ENCODE measurements at places on chromosomes 2 and 18. TPM values are rescaled to one million over a fixed set of nuclear protein-coding genes. Genes with fewer than 3 reads are reported as not detected.

The SERPINB8 gene
- polyA plus RNA-seq: 3.4 TPM

DNA sequence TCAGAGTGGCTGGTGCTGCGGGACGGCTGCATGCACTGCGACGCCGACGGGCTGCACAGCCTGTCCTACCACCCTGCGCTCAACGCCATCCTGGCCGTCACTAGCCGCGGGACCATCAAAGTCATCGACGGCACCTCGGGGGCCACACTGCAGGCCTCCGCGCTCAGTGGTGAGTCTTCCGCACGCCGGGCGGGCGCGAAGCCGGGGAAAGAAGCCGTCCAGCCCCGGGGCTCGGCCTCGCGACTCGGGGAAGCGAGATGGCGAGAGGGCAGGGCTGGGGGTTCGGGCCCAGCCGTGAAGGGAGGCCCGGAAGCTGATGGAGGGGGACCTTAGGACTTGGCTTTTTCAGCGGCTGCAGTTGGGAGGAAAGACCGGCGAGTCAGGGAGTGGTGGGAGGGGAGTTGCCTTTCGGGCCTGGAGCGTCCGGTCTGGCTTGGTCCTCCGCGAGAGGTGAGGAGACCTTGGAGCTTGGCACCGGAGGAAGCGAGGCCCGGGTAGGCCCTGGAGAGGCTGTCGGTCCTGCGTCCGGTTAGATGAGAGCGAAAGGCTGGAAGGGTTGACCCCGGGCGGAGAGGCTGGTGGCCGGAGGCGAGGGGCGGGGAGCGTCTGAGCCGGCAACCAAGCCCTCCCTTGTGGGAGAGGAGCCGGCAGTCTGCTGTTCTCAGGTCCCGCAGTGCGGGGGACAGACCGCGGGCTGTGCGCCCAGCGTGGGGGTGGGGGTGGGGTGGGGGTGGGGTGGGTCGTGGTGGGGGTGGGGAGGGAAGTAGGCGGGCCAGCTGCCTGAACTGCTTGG lies 691 bp downstream of the BIRC6 start:
- DNase-seq: peak; percentile 27

- no peak for DNase-seq
Measured at GRCh38 chr2:171406044-171406443, 27.7 kb downstream of the METTL8 start.

DNA sequence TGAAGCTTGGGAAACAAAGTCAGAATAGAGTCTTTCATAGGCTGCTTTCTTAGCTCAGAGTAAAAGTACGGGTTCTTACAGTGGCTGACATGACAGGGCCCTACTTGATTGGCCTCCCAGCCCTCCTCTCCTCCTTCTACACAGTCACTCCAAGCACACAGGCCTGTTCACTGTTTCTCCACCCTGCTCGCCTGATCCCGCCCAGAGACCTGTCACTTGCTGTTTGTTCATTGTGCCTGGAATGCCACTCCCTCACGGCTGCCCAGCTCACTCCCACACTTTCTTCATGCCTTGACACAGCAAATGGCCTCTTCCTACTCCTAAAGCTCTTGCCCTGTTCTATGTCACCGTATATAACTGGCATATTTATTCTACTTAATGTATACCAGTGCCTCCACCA lies 104.8 kb downstream of the MAP4K4 start:
- no peak for DNase-seq

GRCh38 chr2:79850912-79851311 lies 338.1 kb downstream of the CTNNA2 start:
- no peak for DNase-seq

GRCh38 chr18:67132919-67133318 lies 383.6 kb downstream of the DSEL start:
- no peak for DNase-seq

GRCh38 chr2:85273738-85274731 lies 53.8 kb downstream of the TGOLN2 start:
- DNase-seq: no peak

- no peak for DNase-seq
Measured at GRCh38 chr2:57575700-57576268, 470.8 kb upstream of the VRK2 start.

DNA sequence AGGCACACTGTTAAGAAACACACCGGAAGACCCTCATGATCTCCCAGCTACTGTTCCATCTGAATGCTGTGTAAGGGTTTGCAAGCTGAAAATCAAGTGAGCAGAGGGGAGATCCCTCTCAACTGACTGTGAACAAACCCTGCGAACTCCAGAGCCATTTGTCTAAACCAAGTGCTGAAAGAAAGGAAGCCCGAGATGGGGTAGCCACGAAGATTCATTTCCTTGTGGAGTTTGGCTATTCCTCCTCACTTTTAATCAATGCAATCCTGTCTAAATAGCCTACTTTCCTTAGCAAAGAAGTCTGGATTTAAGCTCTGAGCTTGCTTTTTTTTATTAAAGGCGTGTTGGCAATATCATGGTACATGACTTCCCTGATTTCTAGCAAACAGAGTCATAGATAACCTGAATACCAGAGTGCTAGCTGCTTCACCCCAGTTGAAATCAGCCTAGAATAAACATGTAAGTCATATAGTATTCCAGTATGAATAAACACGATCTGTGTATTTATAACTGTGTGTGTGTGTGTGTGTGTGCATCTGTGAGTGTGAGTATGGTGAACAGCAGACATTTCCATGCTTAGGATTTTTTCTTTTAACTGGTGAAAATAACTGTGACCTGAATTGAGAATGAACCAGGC lies 365.2 kb downstream of the ZNF521 start:
- no peak for DNase-seq

DNA sequence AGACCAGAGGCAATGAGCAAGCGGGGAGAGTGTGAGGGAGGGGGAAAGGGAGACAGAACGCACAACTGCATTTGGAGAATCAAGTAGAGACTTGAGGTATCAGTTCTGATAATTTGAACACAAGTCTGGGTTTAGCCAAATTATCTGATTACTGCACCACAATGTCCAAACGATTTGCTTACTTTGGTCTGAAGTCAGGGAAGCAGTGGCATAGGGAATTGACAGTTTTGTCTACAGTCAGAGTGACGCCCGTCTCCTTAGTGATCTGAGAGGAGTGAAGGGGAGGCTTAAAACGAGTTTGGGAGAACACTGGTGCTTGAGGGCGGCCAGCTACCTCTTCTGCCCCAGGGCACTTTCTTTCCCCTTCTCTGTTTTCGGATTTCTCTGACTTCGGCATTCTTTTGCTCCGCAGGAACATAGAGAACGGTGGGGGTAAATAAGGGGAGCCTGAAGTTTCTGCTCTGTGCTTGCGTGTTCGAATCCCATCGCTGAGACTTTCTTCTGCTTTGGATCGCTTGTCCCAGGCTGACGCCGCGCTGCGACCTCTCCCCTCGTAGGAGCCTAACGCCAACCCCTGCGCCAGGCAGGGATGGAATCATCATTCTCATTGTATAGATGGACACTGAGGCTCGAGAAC lies 2.9 kb upstream of the DLX2 start:
- DNase-seq: no peak

- no peak for DNase-seq
Measured at GRCh38 chr2:16048466-16048865, 108.1 kb downstream of the MYCN start.

The SERPINB13 gene
- not detected for polyA plus RNA-seq

The ECEL1 gene
- polyA plus RNA-seq: 0.41 TPM

Data from left lung (tissue), 14 donors.